Colonic mucosa (tissue), 4 donors: ENCODE measurements at places on chromosomes 3 and 15. TPM values are rescaled to one million over a fixed set of nuclear protein-coding genes. Genes with fewer than 3 reads are reported as not detected.

GRCh38 chr3:190443257-190443656 lies 6.4 kb downstream of the TMEM207 start:
- DNase-seq, result no peak

DNA sequence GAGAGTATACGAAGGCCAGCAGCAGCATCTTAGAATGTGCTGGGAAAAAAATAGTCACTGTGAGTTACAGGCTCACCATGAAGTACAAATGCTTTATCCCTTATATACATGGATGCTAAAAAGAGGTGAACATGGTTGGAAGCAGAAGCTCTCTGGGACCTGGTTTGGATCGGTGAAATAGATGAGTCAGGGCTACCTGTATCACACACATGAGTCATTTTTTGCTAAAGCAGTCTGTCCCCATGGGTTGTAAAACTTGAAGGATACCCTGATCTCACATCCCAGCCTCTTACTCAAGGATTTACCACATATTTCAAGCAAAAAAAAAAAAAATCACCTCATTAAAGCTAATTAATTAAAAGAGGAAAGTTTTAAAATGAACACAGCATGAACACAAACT lies 6.9 kb upstream of the SERPINI2 start:
- no peak for DNase-seq

- DNase-seq, result no peak
Measured at GRCh38 chr3:133211449-133211848, 173.3 kb downstream of the TMEM108 start.

Gene MUC20
- total RNA-seq, result 170 TPM

DNA sequence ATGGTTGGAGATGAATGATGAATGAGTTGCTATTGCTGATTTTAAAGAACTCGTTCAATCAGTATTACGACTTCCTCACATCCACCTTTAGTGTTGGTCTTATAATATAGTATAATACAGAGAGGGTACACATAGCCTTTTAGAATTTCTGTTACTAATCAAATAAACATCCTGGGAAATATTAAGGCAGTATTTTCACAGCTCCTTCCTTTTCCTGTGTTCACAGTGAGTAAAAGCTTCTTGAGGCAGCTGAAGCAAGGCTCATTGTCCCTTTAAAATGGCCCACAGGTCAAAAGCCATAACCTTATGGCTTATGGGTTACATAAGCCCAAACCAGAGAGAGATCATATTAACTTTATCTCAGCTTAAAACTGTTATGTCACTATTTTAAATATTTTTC lies 1.3 kb upstream of the BTLA start:
- DNase-seq, result no peak

Gene FRMD4B
- 21.1 TPM for total RNA-seq

DNA sequence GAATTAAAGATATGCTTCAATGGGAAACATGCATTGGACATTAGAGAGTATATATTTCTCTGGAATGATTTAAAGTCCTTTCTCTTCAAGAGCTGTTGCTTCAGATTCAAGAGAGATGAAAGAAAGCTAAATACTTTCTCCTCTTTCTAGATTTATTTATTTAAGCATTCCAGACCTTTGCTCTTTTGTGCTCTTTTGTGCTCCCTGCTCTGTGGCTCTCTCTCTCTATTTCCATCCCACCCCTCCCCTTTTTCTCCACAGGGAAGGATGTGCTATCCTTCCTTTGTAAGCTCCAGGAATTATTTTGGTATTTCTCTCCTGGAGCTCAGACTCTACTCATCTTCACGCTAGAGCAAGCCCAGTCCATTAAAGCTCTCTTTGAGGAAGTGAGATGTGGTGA lies 871.9 kb upstream of the GBE1 start:
- no peak for DNase-seq
